NCI-H1417 treated with DMSO at 0.1 percent for 48 hours (cell line): ENCODE measurements at places on chromosomes 12 and 14.

DNA sequence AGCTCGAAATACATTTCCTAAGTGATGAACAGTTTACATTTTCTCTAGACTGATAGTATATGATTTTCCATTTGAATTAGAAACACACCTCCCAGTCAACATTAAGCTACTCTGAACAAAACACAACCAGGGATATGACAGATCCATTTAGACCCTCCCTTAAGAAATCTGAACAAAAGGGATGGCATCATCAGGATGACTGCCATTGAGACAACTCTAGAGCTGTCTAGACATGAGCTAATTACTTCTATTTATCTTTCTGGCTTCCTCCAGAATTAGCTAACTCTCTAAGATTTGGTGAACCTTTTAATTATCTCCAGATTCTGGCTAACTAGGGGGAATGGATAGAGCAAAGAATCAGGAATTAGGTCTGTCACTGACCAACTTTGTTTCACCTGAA, 92.9 kb upstream of the IGF1 start:
- no peak for DNase-seq

GRCh38 chr14:46048127-46048526, 603.5 kb downstream of the RPL10L start:
- no peak for DNase-seq

GRCh38 chr14:104705340-104706047, 16.1 kb downstream of the INF2 start:
- DNase-seq: no peak

GRCh38 chr14:94058674-94059138, 22.3 kb downstream of the DDX24 start:
- no peak for DNase-seq

DNA sequence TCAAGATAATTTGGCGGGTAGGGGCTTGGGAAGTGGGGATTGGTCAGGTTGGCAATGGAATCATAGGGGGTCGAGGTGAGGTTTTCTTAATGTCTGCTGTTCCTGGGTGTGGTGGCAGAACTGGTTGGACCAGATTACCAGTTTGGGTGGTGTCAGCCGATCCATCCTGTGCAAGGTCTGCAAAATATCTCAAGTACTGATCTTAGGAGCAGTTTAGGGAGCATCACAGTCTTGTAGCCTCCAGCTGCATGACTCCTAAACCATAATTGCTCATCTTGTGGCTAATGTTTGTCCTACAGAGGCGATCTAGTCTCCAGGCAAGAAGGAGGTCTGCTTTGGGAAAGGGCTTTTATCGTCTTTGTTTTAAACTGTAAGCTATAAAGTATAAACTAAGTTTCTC, 868.4 kb downstream of the DIO2 start:
- DNase-seq: no peak

- no peak for DNase-seq
Measured at GRCh38 chr14:72788972-72789728, 104.8 kb downstream of the DPF3 start.

GRCh38 chr14:81478446-81478845, 55.2 kb downstream of the SEL1L start:
- DNase-seq: no peak

- DNase-seq: no peak
Measured at GRCh38 chr14:96953087-96953874, 156.1 kb downstream of the VRK1 start.

GRCh38 chr12:31510034-31510433, 80.9 kb downstream of the DENND5B start:
- DNase-seq: no peak

DNA sequence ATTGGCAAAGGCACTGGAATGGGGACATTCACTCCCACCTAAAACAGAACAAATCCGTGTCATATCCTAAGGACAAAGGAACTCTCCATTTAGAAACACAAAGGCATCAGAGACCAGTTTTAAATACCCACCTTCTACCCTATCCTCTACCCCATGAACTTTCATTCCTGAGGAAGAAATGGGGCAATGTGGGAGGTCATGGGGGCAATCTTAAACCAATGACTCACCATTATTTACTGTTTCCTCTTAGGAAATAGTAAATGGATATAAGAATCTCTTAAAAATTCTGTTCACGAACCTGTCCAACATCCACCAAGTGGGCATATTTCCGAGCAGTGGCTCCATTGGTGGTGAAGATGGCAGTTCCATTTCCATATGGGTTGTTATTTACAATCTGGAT, 19.4 kb downstream of the ALDH6A1 start:
- no peak for DNase-seq

DNA sequence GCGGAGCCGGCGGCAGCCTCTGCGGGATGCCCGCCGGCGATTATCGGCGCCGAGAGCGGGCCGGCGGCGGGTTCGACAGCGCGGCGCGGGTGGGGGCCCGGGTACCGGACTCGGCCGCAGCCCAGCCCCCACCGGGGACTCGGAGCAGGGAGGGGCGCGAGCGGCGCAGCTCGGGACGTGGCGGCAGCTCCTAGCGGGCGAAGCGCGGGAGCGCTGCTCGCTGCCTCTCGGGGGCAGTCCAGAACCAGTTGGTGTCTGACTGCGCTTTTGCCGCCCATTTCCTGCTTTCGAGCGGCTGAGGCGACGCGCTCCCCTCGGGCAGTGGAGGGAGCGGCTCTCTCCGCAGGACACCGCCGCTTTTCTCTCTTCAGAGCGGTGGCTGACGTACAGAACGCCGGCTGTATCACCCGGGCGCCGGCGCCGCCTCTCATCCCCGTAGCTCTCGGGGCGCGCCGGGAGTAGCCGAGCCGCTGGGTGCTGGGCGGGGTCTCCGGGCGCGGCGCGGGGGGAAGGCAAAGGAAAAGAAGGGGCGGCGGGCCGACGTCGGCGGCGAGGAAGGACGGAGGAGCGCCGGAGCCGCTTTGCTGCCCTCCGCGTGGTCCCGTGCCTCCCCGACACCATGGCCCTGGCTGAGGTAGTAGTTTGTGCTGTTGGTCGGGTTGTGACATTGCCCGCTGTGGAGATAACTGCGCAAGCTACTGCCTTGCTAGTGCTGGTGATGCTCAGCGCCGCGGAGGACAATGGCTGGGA, 136.6 kb downstream of the MON2 start:
- DNase-seq: peak; percentile 68

DNA sequence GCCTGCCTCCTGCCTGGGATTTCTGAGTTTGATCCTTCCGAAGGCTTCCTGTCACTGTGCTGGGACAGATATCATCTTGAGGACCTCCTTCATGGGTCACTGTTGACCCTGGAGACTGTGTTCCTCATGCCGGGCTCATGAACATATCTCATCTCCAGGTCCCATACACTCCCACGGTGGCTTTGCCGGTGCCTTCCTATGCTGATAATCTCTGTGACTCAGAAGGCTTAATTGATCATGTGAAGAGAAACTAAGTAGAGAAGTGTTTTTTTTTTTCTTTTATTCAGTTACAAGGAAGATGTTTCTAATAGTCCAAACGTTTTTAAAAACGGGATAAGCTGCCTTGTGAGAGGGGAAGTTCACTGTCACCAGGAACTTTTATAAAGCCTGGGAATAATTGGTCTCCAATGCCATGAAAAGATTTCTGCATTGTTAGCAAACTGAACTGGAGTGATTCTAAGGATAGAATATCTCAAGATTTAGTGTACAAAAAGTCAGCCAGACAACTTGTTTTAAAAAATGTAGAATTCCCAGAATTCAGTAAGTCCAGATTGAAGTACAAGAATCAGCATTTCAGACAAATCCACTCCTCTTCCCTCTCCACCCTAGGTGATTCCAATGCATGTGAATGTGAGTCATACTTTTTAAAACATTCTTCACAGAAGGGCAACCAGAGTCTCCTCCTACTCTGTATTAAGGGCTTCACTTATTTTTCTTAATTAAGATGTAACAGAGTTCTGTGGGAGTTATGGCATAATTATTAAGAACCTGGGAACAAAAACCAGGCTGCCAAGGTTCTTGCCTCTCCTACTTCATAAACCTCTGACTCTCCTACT, 139.8 kb upstream of the LGR5 start:
- no peak for DNase-seq
